HCEC 1CT (cell line): ENCODE measurements at places on chromosomes 4 and X.

- no peak for DNase-seq
Observed at GRCh38 chr4:189364032-189364449, 576.6 kb upstream of the FRG1 start.

DNA sequence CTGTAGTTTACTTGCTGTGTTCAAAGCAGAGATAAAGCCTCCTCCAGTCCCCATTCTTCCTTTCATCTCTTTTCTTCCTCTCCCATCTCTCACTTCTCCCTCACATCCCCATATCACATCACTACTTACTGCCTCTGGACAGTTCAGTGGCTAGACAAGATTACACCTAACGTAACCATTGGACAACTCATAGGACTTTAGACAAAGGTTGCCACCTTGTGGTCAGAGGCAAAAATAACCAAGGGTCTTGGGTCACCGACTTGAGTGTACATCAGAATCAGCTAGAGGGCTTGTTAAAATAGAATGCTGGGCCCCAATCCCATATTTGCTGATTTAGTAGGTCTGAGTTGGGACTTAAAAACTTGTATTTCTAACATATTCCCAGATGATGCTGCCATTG is 109.3 kb upstream of the DGKK start:
- peak; percentile 11 for DNase-seq

- peak; percentile 76 for DNase-seq
Observed at GRCh38 chrX:110418316-110419235, 59.9 kb downstream of the RTL9 start.

GRCh38 chrX:153868576-153869472 is 17.1 kb downstream of the L1CAM start:
- no peak for DNase-seq

- DNase-seq, result no peak
Observed at GRCh38 chr4:41232406-41232805, 18.1 kb upstream of the APBB2 start.
